ENCODE measurements at places on chromosomes 2 and 18.
A peak's percentile ranks its signal among the peaks of the same experiment; 100 is the strongest.

DNA sequence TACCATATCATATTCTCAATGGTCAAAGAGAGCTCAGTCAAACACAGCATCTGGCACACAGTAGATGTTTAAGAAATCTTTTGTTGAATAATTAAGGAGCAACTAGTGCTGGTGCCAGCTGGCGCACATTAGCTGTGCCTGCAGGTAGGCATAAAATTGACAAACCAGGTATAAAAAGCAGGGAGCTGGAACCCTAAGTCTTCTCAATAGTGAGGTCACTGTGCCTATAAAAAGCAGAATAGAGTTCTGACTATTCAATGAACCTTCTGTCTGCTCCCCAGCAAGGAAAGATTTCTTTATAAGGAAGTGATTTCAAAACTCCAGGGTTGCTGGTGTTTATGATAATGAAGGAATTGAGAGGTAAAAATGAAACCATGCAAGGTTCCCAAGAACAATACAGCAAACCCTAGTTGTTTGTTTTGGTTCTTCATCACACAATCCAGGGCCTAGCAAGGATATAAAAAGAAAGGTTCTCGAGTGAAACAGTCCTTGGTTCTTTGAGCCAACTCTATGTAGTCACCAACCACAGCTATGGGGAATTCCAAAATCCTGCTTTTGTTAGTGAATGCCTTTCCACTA is 76.1 kb downstream of the THADA start:
- peak; percentile 91 for DNase-seq

DNA sequence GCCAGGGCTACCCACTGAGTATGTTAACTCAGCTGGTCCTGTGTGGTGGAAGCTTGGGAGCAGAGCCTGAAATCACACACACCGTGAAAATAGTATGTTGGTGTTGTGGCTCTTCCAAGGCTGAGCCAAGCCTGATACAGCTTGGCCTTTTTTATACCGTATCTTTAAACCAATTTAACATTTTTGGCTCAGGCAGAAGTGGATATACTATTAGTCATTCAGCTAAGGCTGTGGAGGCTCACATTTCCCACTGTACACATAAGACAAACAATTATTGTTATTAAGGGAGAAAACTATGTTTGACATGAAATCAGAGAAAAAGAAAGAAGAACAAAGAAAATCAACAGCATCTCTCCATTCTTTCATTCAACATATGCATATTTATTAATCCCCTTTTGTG is 159.0 kb downstream of the BCL11A start:
- DNase-seq = no peak

GRCh38 chr2:101197215-101197745 is 46.1 kb upstream of the TBC1D8 start:
- DNase-seq = no peak

DNA sequence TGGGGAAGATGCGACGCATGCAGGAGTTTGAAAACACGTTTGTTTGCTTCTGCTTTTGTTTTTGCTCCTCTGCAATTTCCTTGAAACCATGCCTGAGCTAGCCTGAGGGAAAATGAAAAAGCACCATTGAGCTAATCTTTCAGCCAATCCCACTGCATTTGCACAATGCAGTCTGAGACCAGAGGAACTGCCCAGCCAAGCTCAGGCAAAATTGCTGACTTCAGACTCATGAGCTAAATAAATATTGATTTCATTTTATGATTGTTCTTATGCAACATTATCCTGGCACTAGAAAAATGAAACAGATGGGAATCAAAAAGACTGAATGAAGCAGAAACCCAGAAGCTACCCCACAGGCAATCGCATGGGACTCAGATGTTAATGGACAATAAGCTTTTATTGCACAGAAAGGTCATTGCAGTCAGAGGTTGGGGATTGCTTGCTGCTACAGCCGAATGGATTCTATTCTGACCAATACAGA is 37.0 kb downstream of the TPRKB start:
- no peak for DNase-seq

DNA sequence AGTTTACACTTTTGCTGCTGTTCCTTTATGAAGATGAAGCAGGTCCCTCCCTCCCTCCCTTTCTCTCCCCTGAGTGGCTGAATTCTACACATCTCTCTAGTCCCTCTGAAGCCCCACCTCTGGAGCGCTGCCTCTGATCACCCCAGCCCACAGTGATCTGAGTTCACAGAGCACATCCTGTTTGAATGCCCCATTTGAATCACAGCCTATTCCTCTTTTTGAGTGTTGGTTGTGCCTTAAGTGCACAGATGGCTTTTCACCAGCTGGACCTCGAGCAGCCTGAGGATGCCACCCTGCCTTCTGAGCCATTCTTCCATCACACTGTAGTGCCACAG is 87.1 kb downstream of the ITGB1BP1 start:
- DNase-seq = no peak

DNA sequence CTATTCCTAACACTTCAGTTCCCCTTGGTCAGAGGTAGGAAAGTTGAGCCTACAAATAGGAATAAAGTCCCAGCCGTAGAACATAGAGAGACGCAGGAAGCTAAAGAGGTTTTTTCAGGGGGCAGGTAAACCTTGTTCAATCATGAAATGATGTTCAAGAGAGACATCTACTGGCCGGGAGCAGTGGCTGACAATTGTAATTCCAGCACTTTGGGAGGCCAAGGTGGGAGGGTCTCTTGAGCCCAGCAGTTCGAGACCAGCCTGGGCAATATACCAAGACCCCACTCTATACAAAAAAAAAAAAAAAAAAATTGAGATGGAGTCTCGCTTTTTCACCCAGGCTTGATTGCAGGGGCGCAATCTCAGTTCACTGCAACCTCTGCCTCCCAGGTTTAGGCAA is 66.7 kb upstream of the DNAJC10 start:
- DNase-seq = no peak

DNA sequence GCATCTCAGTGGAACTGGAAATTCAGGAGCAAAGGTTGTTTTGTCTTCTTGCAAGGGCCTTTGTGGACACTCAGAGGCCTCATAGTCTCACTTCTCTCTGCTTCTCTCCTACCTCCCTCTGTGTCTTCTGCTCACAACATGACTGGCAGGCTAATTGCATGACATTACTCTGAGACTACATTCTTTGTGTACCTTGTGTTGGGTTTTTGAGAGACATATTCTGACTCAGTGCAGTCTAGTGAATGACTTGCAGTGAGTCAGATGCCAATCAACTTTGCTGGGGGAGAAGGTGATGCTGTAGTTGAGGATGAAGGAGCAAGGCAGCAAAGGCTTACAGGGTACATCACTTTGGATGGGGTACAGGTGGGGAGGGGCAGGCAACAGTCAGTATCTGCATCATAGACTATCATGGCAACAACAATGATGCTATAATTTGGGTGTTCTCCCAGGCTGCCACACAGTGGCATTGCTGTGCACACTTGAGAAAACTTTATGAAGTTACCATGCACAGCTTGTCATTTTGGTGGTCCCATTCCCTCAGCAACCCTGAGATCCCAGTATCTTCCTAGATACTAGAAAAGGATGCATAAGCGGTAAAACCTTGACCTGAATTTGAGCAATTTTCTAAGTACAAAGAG is 69.3 kb upstream of the SLC16A14 start:
- no peak for DNase-seq

- no peak for DNase-seq
Measured at GRCh38 chr2:9203006-9203405, 3.6 kb upstream of the ASAP2 start.

GRCh38 chr2:38294597-38294996 is 82.5 kb downstream of the ATL2 start:
- no peak for DNase-seq

DNA sequence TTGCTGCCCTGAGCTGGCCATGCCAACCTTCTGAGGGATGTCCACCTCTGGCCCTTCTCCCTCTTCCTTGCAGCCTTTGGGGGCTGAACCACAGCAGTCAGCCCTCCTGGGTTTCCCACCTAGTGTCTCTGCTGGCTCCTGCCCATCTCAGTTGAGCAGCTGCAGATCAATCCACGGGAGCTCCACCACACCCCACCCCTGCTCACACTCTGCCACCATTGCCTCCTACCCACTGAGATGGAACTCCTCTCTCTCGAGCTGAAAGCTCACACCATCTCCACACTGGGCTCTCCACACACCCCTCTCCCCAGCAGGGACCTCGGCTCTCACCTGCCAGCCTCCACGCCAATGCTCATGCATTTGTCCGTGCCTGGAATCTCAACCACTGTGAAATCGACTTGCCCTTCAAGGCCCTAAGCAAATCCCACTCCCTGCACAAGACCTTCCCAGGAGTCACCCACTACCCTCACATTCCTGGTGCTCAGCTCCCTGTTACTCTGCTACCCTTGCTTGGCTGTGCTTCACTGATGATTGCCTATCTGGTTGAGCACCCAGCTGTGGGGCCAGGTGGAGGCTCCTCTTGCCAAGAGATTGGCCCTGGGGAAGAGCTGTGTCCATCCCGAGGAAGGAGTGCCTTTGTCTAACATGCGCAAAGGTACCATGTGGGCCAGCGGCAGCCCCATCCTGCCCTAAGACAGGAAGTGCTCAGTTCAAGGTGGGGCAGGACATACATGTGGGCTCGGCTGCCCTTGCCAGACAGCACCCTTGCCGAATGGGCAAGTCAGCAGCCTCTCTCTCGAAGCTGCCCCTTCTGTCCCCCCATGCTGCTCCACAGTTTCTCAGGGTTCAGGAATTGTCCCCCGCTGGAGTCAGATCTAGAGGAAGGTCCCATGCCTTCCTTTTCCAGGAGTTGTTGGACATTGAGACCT is 208.7 kb downstream of the CYP26B1 start:
- no peak for DNase-seq

GRCh38 chr18:78505851-78506461 is 473.7 kb upstream of the SALL3 start:
- no peak for DNase-seq

DNA sequence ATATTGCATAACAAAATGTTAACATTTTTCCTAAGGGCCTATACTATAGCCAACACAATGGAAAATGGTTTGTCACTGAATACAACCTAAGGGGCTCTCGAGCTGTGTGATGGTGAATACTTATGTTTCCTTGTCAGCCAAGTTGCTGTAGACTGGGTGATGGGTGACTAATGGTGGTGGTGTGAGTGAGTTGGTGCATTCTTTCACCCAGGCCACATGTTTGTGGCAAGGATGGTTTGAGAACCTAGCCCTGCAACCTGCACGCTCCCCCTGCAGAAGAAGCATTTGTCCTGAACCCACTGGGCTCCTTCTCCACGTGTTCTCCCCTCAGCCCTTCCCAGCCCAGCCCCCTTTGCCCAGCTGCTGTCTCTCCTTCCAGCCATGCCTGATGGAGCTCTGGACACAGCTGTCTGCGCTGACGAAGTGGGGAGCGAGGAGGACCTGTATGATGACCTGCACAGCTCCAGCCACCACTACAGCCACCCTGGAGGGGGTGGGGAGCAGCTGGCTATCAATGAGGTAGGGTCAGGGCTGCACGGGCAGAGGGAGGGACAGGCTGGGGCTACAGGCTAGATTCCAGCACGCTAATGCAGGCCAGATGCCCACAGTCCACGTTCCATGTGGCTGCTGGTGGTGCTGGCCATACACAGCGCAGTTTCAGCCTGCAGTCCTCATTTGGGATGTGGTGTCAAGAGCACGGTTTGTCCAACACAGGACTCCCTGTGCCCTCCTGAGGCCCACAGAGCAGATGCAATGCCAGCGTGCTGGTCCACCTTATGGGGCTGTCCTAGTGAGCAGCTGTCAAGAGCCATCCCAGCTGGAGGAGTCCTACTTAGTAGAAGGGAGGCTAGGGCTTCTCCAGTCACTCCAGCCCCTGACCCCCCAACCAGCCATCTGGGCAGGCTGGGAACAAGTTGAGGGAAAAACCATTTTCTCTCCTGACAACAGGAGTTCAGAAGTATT is 65.4 kb downstream of the FAM168B start:
- DNase-seq = no peak

DNA sequence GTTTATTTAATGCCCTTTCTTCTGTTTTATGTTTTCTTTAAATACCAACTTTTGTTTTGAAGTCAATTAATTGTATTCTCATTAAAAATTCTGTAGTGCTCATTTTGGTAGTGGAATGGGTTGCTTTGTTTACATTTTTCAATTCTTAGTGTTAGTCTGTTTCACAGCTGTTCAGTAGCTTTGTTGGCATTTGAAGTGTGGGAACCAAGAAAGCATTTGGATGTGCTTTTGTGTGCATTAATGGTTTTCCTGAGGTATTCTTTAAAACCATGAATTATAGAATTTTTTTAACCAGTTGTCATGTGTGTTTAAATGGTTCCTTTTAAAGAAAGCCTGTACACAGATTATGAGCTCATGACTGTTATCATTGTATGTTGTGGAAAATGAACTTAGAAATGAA is 19.7 kb downstream of the MIB1 start:
- no peak for DNase-seq

- DNase-seq = no peak
Measured at GRCh38 chr18:78778651-78779050, 201.0 kb upstream of the SALL3 start.

DNA sequence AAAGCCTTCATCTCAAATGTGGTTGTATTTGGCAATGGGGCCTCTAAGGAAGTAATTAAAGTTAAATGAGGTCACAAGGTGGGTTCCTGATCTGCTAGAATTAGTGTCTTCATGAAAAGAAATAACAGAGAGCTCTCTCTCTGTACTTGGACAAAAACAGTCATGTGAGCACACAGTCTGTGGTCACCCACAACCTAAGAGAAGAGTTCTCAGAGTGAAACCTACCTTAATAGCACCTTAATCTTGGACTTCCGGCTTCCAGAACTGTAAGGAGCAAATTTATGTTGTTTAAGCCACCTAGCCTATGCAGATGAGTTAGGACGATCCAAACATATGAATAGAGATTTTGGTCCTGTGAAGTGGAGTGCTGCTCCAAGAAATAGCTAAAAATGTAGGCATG is 758.9 kb downstream of the LRRTM4 start:
- DNase-seq = no peak

DNA sequence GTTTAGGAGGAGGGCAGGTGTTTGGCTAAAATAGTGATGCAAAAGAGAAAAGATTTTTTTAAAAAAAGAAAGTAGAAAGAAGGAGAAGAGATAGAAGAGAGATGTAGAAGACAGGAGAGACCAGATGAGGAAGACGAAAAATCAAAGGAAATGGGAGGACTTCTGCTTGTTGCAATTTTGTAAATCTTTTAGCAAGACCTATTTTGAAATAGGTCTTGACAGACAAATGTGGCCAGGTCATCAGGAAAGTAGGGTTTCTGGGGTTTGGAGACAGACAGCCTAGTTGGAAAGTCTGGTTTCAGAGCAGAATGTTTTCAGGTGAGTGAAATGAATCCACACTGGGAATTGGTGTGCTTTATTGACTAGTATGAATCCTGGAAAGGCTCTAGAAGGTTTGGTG is 104.5 kb upstream of the CAVIN2 start:
- DNase-seq = no peak

DNA sequence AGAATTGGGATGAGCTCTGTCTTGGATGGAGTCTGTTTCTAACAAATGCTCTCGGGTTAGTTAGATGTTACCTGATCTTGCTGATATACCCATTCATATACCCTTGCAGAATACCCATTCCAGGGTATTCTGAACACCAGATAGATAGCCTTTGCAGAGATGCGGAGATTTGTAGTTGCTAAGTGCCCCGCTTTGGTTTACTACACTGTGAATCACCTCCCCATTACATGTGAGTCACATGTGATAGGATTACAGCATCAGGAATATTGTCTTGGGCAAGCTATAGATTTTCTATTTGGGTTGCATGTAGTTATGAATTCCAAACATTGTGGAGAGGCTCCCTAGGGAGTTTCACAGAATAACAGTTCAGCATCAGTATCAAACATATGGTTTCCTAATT is 3.8 kb downstream of the VSNL1 start:
- no peak for DNase-seq

All from AG09309 (cell line).